Central memory CD8-positive, alpha-beta T cell (primary cell): ENCODE measurements at places on chromosomes 3 and 15.

GRCh38 chr3:104887069-104887468 lies 479.6 kb upstream of the ALCAM start:
- no peak overlapping the region for H3K4me3 ChIP-seq
- no peaks in the 10 kb centered on the region for H3K36me3 ChIP-seq
- DNase-seq = no peak
- H3K4me1 ChIP-seq = no peaks in the 10 kb centered on the region
- no peak overlapping the region for H3K27ac ChIP-seq
- no peaks in the 10 kb centered on the region for H3K27me3 ChIP-seq

GRCh38 chr3:94734206-94734605 lies 671.3 kb downstream of the NSUN3 start:
- H3K27ac ChIP-seq = no peak overlapping the region
- H3K4me3 ChIP-seq = no peak overlapping the region
- H3K36me3 ChIP-seq = no peaks in the 10 kb centered on the region
- H3K4me1 ChIP-seq = no peaks in the 10 kb centered on the region
- H3K27me3 ChIP-seq = no peaks in the 10 kb centered on the region

- peaks cover 10% of the 10 kb centered on the region for H3K27me3 ChIP-seq
- no peaks in the 10 kb centered on the region for H3K36me3 ChIP-seq
- DNase-seq = no peak
- H3K4me3 ChIP-seq = no peak overlapping the region
- no peak overlapping the region for H3K27ac ChIP-seq
- no peaks in the 10 kb centered on the region for H3K4me1 ChIP-seq
Measured at GRCh38 chr3:36482256-36482655, 102.0 kb downstream of the STAC start.

DNA sequence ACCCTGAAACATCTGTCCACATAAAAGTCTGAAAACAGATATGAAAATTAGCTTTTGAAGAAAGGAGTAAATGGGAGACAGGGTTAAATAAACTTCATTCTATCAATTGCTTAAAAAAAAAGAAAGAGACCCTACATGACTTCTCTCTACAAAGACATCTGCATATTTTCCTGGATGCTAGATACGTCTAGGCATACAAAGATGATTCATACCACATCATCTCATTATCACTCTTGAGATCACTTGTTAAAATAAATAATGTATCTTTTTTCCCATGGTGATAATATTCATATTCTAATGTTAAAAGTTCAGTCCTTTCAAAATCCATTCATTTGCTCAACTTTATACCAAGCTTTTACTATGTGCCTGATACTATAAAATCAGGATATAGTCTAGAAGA lies 295.8 kb downstream of the MAGI1 start:
- no peak for DNase-seq
- H3K27ac ChIP-seq = no peak overlapping the region
- H3K27me3 ChIP-seq = no peaks in the 10 kb centered on the region
- H3K4me1 ChIP-seq = no peaks in the 10 kb centered on the region
- H3K4me3 ChIP-seq = no peak overlapping the region

DNA sequence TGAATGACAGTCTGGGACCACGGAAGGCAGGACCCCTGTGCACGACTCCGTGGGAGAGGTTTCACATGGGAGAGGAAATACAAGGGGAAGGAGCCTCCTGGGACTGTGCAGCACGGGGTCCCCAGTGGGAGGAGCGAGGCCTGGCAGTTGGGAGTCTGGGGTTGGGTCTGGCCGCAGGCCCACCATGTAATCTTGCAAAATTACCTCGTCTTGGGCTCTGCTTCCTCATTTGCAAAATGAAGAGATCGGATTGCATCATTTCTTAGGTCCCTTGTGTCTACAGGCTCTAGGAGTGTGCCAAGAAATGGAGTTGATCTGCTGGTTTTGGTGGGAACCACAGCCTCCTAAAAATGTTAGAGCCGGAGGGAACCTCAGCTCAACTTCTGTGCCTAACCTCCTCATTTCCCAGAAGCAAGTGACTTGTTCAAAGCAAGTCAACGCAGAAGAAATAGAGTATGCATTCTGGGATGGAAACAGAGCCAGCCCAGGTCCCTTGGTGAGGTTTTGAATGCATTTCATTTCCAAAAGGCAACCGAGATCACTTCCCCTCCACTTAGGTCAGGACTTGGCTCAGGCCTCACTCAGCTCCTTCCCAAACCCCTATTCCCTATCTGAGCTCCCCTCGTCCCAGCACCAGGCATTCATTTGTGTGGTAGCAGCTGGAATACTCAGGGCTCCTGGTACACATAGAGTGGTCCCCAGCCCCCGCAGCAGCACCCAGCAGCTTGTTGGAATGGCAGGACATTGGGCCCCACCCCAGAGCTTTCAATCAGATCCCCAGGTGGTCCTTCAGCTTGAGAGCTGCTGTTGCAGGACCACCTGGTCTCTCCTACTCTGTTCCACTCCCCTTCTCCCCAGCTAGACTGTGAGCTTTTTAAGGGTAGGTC lies 267.7 kb downstream of the XXYLT1 start:
- no peak overlapping the region for H3K4me3 ChIP-seq
- no peak for DNase-seq

DNA sequence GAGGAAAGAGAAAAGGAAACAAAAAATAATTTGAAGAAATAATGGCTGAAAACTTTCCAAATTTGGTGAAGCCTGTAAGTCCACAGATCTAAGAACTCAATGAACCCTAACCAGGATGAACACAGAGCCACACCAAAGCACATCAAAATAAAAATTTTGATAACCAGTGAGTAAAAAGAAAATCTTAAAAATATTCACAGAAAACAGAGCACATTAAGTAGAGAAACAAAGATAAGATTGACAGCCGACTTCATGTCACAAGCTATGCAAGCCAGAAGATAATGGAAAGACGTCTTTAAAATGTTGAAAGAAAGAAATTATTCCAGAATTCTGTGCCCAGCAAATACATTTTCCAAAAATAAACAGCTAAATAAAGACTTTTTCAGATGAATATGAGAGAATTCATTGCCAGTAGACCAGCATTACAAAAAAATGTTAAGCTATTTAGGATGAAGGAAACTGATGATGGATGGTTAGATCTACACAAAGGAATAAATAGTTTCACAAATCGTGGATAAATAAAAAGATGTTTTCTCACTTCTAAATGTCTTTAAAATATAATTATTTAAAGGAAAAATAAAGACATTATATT lies 140.2 kb upstream of the SKOR1 start:
- H3K27ac ChIP-seq = no peak overlapping the region
- no peak overlapping the region for H3K4me3 ChIP-seq
- DNase-seq = no peak
- H3K36me3 ChIP-seq = peaks cover 2% of the 10 kb centered on the region
- no peaks in the 10 kb centered on the region for H3K27me3 ChIP-seq
- no peaks in the 10 kb centered on the region for H3K4me1 ChIP-seq

DNA sequence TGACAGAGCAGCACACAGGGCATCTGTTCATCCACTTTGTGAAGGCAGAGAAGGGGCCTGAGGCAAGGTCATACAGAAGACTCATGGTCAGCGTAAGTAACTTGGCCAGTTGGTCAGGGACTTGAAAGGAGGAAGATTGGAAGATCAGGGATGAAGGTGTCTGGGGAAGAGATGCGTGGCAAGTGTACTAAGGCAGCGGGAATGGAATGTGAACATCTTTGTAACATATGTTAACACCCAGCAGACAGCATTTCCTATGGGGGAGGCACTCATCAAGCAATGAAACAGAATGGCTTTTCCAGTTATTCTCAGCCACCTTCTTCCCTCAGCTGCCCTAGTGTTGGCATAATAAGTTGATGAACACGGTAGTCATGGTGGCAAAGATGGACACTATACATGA lies 7.8 kb upstream of the RFC4 start:
- DNase-seq = no peak
- no peaks in the 10 kb centered on the region for H3K4me1 ChIP-seq
- H3K36me3 ChIP-seq = no peaks in the 10 kb centered on the region

DNA sequence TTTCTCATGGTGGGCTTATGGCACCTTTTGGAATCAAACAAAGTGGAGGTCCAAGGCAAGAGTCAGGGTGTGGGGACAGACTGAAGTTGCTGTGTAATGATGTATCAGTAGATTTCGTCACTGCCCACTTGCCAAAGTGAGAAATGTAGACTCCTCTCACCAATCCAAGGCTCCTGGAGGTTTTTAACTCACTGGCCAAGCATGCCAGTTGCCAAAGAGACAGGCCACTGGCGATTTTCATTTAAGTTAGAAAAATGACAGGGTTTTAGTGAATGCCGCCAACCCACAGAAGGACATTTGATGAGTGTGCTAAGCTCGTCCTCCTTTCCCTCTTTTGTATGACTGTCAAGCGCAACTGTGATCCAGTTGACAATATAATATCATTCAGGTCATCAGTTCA lies 209.2 kb downstream of the FEZF2 start:
- no peak for DNase-seq
- H3K27me3 ChIP-seq = peaks cover 3% of the 10 kb centered on the region
- no peak overlapping the region for H3K27ac ChIP-seq

- no peaks in the 10 kb centered on the region for H3K36me3 ChIP-seq
Measured at GRCh38 chr3:56042326-56042951, 425.8 kb downstream of the ERC2 start.

- H3K4me3 ChIP-seq = no peak overlapping the region
- DNase-seq = no peak
- H3K27me3 ChIP-seq = peaks cover 9% of the 10 kb centered on the region
- H3K36me3 ChIP-seq = no peaks in the 10 kb centered on the region
- H3K4me1 ChIP-seq = no peaks in the 10 kb centered on the region
Measured at GRCh38 chr15:63454503-63455211, 49.7 kb upstream of the USP3 start.

DNA sequence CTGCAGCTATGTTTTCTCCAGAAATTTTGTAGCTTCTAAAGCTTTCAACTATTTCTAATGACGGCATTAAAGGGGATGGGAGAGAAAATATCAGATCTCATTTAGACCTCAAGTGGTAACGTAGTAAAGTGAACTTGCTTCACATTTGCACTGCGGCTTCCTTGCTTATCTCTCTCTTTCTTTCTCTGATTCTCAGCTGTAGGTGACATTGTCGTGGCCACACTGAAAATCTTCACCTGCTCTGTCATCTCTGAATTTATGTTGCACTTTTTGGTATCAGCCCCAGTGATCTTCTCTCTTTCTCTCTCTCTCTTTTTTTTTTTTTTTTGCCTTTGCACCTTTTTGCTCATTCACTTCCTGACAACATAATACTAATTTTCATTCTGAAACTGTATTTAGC lies 254.1 kb upstream of the SATB1 start:
- H3K4me3 ChIP-seq = peak overlapping the region; percentile 24
- H3K27ac ChIP-seq = peak overlapping the region; percentile 85
- peaks cover 51% of the 10 kb centered on the region for H3K4me1 ChIP-seq
- no peaks in the 10 kb centered on the region for H3K27me3 ChIP-seq

DNA sequence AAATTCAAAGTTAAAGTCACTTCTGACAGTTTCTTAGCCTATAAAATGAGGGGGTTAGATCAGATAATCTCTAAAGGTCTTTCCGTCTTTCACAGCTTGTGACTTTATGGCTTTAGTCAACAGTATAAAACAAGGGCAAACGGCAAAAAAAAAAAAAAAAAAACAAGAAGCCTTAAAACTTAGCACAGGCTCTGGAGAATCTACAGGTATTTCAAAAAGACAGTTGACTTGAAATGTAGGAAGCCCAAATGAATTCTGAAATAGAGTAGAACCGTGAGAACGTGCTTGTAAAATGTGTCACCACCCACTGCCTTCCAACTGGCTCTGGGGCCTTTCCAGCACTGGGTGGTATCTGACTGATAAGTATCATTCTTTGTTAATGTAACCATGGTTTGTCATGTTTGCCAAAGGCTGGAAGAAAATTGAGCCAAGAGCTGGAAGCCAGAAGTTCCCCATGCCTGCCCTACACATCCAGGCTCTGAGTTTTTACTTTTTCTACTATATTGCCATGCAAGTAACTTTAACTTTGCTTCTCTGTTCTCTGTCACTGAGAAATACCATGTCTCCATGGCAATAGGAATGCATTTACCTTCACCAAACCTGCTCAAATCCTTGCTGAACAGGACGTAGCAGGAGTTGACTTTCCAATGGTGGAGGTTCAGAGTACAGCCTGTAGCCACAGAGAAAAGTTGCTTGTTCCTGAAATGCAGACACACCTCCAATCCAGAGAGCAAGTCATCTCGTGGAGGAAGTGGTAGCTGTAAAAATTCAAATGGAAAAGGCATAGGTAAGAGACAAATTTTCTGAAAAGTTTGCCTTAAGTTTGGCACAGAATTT lies 35.8 kb upstream of the THSD4 start:
- H3K4me1 ChIP-seq = no peaks in the 10 kb centered on the region
- H3K4me3 ChIP-seq = no peak overlapping the region
- peaks cover 55% of the 10 kb centered on the region for H3K27me3 ChIP-seq
- no peak overlapping the region for H3K27ac ChIP-seq
- peaks cover 2% of the 10 kb centered on the region for H3K36me3 ChIP-seq

- H3K4me3 ChIP-seq = no peak overlapping the region
- H3K36me3 ChIP-seq = peaks cover 8% of the 10 kb centered on the region
- no peak for DNase-seq
- H3K27ac ChIP-seq = no peak overlapping the region
- no peaks in the 10 kb centered on the region for H3K27me3 ChIP-seq
- H3K4me1 ChIP-seq = peaks cover 35% of the 10 kb centered on the region
Measured at GRCh38 chr15:77066971-77067690, 3.8 kb downstream of the TSPAN3 start.

- no peaks in the 10 kb centered on the region for H3K27me3 ChIP-seq
- DNase-seq = no peak
- H3K4me1 ChIP-seq = peaks cover 5% of the 10 kb centered on the region
Measured at GRCh38 chr3:171000281-171000680, 26.2 kb downstream of the SLC2A2 start.

GRCh38 chr15:40695469-40695890 lies 506 bp downstream of the RAD51 start:
- H3K4me3 ChIP-seq = peak overlapping the region; percentile 98
- peak overlapping the region; percentile 97 for H3K27ac ChIP-seq
- peaks cover 18% of the 10 kb centered on the region for H3K36me3 ChIP-seq
- peaks cover 16% of the 10 kb centered on the region for H3K4me1 ChIP-seq
- H3K27me3 ChIP-seq = no peaks in the 10 kb centered on the region

- no peak overlapping the region for H3K4me3 ChIP-seq
- peaks cover 13% of the 10 kb centered on the region for H3K27me3 ChIP-seq
- peaks cover 4% of the 10 kb centered on the region for H3K36me3 ChIP-seq
- H3K27ac ChIP-seq = no peak overlapping the region
- no peaks in the 10 kb centered on the region for H3K4me1 ChIP-seq
Measured at GRCh38 chr3:110327870-110328269, 743.7 kb upstream of the NECTIN3 start.

DNA sequence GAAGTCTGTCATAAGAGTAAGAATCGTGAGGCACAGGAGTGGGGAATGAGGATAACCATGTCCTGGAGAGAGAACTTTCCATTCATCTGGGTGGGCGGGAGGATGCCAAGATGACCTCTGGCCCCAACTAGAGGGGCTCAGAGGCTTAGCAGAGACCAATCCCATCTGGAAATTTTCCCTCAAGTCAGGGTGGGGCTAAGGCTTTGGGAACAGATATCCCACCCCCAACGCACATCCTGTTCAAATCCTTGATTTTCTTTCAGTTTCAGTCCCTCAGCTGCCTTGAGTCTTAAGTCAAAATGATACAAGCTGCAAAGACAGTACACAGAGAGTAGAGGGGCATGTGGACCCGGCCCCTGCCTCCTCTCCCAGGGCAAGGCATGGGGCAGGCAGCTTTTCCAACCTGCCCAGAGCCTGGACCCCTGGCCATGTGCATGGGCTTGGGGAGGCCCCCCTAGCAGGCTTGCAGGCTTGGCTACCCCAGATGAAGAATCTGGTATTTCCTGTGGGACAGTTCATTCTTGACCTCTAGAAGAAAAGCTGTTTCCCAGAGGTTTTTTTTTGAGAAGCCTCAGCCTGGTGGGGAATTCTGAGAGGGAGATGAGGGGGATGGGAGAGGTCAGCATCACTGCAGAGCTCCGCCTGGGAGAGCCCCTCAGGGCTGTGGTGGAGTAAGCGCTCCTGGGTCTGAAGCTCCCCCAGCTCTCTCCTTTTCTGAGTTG lies 109.7 kb upstream of the HACD2 start:
- no peaks in the 10 kb centered on the region for H3K4me1 ChIP-seq
- no peak overlapping the region for H3K27ac ChIP-seq
- H3K36me3 ChIP-seq = no peaks in the 10 kb centered on the region
- H3K27me3 ChIP-seq = peaks cover 24% of the 10 kb centered on the region
- H3K4me3 ChIP-seq = no peak overlapping the region
